Activated CD8-positive, alpha-beta memory T cell treated with anti-CD3 and anti-CD28 coated beads for 1 hour (primary cell): ENCODE measurements at places on chromosomes 5 and 9.

GRCh38 chr9:38746303-38746702, 26.4 kb upstream of the FAM240B start:
- no peak for DNase-seq

GRCh38 chr5:1751026-1751863, 48.4 kb downstream of the MRPL36 start:
- no peak for DNase-seq

GRCh38 chr5:94614156-94614805, 4.1 kb downstream of the KIAA0825 start:
- no peak for DNase-seq

DNA sequence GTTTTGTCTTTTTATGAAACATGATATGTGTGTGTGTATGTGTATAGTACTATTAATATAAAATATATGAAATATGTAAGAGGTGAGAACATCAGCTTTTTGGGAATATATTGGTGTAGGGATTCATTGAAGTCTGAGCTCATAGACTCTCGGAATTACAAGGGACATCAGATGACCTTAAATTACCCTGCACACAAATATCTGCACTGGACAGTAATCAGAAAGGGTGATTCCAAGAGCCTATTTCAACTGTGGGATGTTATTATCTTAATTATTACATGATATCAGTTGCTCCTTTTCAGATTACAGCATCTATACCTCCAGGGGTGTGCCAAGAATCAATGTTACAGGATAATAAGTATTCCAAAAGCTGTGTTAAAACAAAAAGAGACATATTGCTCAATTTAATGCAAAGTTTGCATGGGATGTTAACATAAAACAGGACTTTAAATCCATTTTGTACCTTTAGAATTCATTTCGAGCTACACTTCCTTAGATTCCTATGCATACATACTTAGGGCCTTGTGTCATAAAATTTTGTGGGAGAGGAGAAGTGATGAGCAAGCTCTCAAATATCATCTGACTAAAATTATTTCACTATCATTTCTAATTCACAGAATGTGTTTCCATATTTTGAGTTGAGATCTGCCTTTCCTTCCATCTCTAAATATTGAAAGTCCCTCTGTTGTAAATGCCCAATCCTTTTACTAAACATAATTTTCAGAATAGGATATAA, 365.2 kb downstream of the BRINP1 start:
- DNase-seq, result no peak

- DNase-seq, result no peak
These were observed 46.8 kb upstream of the SARDH start for GRCh38 chr9:133784731-133785561.

DNA sequence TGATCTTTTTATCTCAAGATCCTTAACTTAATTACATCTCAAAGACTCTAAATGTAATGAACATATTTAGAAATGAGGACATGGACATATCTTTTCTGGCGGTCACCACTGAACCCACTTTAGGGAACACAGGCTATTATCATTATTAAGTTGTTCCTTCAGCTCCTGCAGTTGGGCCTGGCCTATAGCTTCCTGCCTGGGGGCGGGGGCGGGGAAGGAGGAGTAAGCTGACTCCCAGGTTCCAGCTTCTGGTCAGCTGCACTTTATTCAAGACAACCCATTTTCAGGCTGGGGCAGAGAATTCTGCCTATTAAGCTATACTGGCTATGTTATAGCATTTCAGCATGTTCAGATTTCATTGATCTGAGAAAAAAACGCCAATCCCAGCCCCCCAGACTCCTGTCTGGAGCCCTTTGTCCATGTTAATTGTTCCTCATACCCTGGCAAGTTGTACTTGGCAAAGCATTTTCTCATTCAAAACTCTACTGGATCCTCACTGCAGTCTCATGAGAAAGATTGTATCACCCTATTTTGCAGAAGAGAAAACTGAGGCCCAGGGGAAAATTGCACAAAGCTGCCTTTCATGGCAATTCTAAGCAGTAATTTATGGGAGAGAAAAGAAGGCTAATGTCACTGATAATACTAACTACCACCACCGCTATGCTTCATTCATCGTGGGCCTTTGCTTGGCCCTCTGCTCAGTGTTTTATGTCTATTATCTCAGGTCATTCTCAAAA, 25.1 kb downstream of the COL15A1 start:
- no peak for DNase-seq

DNA sequence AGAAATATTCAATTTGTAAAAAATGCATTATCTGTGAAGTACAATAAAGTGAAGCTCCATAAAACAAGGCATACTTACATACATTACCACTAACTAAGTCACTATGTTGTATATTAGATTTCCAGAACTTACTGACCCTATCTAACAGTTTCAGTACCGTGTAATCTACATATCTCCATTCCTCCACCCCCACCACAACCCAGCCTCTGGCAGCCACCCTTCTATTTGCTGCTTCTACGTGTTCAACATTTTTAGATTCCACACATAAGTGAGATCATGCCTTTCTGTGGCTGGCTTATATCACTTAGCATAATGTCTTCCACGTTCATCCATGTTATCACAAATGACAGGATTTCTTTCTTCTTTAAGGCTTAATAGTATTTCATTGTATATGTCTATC, 15.1 kb upstream of the HSDL2 start:
- DNase-seq, result no peak

DNA sequence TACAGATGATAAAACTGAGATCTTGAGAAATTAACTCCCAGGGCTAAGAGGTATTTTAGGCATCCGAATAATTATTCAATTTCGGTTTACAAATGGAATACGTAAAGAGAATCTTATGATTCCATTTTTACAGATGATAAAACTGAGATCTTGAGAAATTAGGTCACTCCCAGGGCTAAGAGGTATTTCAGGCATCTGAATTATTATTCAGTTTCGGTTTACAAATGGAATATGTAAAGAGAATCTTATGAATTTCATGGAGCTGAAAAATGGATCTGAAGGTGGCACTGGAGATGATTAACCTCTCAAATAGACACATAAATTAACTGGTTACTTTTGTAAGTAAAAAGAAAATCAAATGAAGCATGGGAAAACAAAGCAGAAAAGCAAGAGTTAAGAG, 44.2 kb downstream of the FGF1 start:
- DNase-seq, result no peak

DNA sequence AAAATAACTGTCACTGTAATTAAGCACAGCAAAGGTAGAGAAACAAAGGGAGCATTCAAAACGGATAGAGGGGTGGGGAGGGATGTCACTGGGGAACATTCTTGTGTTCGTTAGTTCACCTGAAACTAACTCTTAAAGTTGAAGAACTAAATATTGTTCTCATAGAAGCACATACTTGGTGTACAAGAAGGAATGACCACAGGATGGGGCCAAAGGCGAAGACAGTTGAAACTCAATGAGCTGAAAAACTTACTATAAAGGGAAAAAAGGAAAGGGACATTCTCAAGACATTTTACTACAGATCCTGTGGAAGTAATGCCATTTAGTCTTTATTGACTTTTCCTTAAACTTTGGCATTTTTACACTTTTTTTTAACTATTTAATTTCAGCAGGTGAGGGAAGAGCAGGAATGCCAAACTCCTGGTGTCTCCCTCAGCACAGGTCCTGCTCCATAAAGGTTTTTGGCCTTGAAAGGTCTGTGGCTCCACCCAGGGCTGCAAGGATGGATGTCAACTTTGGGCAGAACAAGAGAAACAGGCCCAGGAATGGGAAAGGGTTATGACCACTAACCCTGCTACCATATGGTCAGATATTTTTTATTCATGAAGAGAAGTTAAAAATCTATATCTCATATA, 197.6 kb upstream of the RASA1 start:
- DNase-seq, result no peak

GRCh38 chr5:91283899-91284298, 99.2 kb downstream of the ARRDC3 start:
- DNase-seq, result no peak

DNA sequence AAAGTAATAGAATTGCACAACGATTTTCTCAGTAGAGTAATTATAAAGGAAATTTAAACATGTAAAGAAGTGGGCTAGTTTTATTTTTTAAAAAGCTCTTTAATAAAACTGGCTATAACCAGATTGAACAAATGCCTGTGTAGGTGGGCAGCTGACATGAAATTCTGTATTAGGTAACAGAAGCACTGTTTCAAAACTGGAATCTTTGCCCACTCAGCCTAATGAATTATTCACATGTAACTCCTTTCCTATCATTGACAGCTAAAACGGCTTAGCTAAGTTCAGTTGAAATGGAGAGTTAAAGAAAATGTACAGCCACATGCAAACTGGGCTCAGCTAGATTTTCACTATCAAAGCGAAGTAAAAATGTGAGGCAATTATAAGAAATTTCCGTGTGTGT, 1300.1 kb upstream of the ACO1 start:
- no peak for DNase-seq

DNA sequence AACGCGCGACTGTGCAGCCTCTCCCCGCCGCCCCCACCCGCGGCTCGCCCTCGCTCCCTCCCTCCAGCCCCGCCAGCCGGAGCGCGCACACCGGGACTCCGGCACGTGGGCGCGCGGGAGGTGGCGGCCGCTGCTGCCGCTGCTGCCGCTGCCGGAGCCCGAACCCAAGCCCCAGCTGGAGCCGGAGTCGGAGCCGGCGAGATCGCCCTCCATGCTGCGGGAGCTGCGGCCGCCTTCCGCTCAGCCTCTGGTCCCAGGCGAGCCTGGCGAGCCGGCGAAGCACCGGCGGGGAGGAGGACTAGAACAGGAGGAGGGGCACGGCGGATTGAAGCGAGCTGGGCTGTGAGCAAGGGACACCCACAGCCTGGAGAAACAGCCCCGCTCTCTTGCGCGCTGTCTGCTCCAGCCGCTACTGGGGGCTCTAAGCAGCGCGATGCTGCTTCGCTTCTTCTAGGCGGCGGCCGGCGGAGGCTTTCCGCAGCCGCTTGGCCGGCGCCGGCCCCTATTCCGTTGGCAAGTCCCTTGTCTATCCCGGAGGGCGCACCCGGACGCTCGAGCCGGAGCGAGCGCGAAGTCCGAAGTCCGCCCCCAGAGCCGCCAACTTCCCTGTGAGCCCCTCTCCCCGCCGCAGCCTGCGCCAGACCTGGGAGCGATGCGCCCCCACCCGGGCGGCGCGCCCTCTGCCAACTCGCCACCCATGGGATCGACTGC, 598.7 kb upstream of the SGCD start:
- DNase-seq, result no peak

GRCh38 chr5:34789021-34789531, 49.9 kb upstream of the TTC23L start:
- DNase-seq, result no peak

DNA sequence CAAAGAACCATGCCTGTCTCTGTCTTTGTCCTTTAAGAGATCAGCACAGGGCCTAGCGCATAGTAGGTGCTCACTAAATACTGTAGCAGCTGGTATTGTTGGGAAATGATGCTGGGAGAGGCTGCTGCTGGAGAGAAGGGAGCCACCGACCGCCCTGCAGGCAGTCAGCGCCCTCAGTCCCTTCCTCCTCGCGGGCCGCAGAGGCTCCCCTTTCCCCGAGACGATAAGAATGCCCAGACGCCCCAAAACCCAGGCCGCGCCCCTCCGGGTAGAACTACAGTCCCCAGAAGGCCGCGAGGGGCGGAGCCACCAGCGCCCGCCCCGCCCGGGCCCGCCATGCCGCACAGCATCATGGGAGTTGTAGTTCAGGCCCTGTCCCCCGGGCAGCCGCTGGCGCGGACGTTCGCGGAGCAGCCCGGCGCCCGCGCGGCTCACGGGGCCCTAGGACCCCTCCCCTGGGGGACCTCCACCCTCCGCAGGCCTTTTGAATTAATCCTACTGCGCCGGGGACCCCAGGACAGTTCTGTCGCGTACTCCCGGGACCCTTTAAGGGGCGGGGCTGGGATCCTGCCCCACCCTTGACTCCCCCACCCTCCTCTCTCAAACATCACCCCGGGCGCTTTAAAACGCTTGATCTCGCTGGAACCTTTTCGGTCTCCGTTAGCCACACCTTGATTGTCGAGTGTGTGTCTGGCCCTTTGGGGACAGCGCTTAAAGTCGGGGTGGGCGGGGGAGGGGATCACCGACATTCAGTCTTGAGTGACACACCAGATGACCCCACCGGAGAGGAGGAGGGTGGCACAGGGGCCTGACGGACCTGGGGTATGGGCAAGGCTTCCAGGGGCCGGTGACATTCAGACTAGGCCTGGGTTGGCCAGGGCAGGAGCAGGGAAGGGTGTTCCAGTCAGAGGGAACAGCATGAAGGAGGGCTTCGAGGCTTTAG, 24.8 kb upstream of the IER5L start:
- peak; percentile 78 for DNase-seq

DNA sequence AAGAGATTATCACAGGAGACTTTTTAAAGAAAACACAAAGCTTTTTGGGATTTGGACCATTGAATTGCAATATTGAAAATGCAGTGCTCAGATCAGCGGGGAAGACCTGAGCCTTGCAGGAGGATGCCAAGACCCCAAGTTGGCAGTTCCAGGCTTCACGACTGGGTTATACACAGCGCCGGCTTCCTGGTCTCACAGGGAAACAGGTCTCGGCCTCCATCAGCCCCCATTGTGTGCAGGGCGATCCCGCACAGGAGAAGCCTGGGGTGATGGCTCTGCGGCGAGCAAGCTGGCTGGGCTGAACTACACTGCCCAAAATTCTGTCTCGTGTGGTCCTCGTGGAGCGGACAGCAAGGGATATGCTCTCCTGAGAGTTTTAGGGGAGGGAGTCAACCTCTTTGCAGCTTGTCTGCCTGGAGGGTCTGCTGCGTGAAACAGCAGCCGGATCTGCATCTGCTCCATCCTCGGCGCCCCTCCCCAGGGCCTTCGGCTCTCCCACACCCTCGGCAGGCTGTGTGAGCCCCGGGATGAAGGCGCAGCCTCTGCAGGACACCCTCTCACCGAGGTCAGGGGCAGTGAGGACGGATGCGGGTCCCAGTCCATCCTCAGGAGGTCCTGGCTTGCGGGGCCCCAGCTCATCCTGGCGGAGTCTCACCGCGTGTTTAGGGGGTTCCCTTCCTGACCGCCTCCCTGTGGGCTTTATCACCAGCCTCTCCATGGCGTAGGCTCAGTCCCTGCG, 60.6 kb downstream of the NSUN2 start:
- no peak for DNase-seq

DNA sequence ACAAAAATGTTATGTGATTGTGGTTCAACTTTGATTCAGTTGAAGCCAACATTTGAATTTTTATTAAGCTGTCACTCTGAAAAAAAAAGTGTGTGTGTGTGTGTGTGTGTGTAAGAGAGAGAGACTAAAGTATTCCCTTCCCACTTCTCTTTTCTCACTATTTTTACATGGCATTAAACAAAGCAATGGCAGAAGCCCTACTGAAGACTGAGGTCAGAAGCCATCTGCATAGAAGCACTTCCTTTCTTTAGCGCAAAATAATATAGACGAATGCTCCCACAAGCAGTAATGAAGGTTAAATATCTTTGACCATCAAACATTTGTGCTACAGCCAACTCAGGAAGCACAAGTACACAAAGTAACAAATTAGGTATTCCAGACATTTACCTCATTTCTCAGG, 540.5 kb downstream of the KCTD16 start:
- DNase-seq, result no peak

GRCh38 chr9:78316166-78316892, 19.4 kb downstream of the PSAT1 start:
- DNase-seq, result no peak

DNA sequence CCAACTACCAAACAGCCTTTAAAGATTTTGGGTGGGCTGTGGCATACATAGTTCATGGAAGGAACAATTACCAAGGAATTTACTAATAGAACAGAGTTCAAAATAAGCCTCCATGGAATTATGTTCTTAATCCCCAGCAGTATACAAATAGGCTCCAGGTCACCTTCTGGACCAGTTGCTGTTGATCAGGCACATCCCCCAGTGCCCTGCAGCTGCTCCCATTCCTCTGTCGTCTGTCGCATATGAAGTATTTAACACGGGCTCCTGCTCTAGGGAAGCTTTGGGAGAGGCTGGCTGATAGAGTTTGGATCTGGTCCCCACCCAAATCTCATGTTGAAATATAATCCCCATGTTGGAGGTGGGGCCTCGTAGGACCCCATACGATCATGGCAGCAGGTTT, 17.8 kb downstream of the SHC3 start:
- no peak for DNase-seq
